NCI-H2107 (cell line): ENCODE measurements at places on chromosomes 6 and 20.

DNA sequence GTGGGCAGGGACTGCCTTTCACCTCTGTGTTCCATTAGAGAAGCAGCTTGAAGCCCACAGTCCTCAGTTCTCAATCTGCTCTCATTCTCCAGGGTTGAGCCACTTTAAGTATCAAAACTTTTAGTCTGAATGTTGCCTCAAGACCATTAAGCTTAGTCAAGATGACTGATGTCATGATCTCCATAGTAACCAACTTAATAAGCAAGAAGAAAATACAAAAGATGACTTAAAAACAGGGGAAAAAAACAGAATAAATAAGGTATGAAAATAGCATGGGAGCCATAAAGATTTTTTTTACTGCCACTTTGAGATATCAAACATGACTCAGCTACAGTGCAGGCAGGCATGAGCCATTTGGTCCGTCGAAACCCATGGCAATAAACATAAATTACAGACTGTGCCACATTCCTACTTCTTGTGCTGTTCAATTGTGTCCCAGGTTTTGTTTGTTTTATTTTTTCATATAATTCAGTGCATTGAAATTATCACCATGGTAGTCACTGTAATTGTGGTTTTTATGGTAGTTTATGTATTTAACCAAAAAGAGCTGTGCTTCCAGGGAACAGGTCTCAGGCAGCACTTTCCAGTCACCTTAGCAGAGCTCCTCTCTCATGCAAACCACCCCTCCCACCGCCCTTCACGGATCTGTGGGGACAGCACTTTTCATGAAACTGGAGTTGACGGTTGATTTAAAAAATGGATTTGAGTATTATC is 156.5 kb upstream of the INSM1 start:
- no peak for DNase-seq

- DNase-seq: no peak
Observed at GRCh38 chr6:109325400-109325801, 56.9 kb downstream of the CD164 start.

DNA sequence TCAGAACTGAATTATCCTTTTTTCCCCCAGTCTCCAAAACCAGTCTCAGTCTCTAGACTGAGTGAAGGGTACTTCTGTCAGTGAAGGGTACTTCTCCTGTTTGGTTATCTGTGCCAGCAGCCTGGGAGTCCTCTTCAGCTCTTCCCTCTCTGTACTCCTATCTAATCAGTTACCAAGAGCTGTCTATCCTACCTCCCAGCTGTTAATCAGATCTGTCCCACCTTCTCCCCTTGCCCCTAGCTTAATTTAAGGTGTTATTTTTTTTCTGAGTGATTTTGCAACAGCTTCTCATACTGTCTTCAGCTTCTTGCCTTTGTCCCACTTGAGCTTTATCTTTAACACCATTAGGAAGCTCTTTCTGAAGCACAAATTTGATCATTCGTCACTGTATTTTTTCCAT is 491.9 kb upstream of the SOX4 start:
- DNase-seq: no peak

DNA sequence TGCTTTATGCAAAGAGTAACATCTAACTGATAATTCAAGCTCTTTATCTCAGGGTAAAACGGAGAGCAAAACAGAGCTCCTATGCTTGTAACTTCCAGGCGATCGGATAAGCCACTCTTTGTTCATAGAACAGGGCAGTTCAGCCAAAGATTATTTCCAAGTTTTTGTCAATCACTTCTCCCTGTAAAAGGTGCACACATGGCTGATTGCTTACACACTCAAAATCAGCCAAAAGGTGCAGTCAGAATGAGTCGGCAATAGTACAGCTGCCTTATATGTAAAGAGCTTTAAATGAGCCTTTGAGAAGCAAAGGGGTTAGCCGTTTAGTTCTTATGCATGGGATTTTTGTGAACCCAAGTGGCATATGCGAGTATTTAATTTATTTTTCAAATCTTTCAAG is 449.6 kb upstream of the POU3F2 start:
- no peak for DNase-seq

DNA sequence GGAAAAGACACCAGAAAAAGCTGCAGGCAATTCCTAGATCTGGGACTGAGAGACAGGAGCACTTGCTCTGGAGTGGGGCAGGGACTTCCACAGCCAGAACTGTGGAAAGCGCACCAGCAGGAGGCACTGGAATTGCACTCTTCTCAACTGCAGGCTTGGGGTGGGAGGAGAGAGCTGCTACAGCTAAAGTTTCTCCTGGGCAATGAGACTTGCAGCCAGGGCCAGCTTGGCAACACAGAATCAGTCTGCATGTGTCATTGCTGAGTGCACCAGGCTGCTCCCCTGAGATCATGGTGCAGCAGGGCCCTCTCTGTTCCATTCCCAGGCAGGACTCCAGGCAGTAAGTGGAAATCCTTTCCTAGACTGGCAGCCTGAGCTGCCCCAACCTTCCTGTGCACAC is 145.8 kb downstream of the INSM1 start:
- no peak for DNase-seq

GRCh38 chr6:146827216-146827928 is 228.6 kb downstream of the ADGB start:
- DNase-seq: no peak

DNA sequence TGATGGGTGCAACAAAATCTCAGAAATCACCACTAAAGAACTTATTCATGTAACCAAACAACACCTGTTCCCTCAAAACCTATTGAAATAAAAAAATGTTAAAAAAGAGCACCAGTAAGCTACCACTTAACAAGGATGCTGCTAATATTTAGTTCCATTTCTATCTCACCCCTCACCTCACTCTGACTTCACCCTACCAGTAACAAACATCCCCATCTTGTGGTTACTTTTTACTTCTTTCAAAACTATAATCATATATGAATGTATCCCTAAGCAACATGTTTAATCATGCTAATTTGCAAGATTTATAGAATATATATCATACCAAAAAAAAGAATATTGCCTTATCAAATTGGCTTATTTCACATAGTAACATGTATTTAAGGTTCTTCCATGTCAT is 27.4 kb upstream of the SLC24A3 start:
- DNase-seq: no peak

DNA sequence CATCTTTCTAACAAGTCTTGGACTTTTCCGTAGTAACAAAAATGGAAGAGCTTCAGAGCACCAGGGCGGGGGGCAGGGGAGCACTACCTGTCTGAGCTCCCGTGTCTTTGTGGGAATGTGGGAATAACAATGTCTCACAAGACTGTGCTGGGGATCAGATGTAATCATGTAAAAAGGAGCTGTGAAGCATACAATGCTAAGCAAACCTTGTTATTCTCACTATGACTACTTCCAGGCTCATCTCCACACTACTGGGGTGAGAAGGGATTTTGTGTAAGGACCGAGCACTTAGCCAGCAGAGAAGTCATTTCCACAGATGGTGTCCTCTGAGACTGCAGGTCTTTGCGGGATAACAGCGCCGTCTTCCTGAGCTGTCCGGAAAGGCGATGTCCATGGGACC is 27.1 kb downstream of the PRR18 start:
- DNase-seq: no peak

DNA sequence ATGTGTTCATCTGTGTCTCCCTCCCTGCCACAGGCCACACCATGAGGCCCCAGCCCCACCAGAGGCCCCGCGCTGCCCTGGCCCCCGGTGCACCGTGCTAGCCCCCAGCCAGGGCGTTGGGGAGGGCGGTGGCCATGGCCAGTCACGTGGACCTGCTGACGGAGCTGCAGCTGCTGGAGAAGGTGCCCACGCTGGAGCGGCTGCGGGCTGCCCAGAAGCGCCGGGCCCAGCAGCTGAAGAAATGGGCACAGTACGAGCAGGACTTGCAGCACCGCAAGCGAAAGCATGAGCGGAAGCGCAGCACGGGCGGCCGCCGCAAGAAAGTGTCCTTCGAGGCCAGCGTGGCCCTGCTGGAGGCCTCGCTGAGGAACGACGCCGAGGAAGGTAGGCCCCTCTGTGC is 30.3 kb downstream of the PPP1R16B start:
- no peak for DNase-seq

DNA sequence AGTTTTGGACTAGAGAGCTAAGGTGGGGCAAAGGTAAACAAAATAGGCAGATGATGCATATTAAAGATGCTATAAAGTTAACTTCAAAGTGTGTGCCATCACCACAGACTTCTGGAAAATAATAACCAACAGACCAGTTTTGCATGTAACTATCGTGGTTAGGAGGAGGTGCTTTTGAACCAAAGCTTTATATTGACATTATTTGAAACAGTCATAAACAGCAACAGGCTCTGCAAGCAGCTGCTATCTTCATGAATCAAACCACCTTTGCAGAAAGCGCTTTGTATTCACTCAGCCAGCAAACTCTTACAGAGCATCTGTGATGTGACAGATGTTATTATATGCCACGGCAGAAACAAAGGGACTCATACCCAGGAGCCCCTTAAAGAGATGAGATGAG is 81.9 kb downstream of the CRYBG1 start:
- no peak for DNase-seq

GRCh38 chr6:146581968-146582367 is 16.8 kb upstream of the ADGB start:
- no peak for DNase-seq

- no peak for DNase-seq
Observed at GRCh38 chr20:31830406-31830981, 11.3 kb downstream of the MYLK2 start.

GRCh38 chr20:58069207-58069606 is 159.2 kb downstream of the ANKRD60 start:
- no peak for DNase-seq

DNA sequence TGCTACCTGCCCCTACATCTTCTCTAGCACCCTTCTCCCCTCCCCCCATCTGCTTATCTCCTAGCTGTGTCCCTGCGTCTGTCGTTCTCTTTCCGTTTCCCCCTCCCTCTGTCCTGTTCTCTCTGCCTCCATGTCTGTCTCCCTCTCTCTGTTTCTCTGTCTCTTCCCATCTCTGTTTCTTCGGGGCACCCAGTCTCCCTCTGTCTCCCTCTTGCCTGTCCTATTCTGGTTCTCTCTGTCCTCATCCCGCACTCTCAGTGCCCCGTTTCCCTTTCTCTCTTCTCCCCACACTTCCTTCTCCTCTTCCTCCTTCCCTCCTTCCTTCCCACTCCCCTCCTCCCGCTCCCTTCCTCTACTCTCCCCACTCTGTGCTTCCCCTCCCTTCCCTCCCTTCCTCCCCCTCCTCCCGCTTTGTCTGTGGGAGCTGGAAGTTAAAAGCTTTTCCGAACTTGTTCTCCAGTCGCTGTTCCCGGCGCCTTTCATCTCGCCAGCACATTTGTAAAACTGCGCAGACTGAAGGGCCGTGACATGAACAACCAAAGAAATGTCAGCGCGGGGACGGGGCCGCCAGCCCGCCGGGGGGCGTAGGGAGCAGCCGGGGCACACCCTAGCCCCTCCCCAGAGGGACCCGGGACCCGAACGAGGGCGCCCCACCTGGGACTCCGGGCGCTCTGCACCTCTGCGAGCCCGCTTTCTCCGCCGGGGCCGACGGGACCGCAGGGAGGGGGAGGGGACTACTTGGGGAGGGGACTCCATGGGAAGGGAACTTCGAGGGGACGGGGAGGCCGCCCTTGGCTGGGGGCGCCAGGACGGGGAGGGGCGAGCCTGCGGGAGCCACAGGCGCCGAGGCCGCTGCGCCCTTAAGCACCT is 4.0 kb upstream of the CDH22 start:
- DNase-seq: no peak

GRCh38 chr20:15899967-15900366 is 673.3 kb downstream of the KIF16B start:
- DNase-seq: no peak

- DNase-seq: no peak
Observed at GRCh38 chr6:75993236-75994162, 79.0 kb downstream of the IMPG1 start.

GRCh38 chr6:30075790-30076732 is 492 bp upstream of the RNF39 start:
- DNase-seq: no peak

DNA sequence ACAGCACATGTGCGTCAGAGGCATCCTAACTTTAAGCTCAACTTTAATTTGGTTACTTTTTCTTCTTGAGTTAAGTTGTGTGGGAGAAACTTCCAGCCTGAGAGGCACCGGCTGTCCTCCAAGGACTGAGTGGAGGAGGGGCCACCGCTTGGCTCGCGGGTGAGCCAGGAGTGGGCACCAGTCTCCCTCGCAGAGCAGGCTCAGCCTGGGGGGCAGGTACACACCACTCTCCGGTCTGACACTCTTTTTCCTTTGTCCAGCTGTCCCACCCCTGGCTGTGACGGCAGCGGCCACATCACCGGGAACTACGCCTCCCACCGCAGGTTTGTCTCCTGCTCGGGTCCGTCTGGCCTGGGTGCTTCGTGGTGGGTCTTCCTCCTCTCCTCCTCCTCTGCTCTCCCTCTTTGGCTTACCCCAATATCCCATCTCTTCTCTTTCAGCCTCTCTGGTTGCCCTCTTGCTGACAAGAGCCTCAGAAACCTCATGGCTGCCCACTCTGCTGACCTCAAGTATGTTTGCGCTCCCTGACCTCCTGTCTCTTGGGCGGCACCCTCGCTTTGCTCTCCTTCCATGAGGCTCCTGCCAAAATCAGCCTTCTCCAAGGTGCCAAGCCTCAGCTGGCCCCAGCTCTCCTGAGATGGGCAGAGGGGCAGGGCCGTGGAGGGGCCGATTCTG is 32.6 kb upstream of the PCMTD2 start:
- no peak for DNase-seq

DNA sequence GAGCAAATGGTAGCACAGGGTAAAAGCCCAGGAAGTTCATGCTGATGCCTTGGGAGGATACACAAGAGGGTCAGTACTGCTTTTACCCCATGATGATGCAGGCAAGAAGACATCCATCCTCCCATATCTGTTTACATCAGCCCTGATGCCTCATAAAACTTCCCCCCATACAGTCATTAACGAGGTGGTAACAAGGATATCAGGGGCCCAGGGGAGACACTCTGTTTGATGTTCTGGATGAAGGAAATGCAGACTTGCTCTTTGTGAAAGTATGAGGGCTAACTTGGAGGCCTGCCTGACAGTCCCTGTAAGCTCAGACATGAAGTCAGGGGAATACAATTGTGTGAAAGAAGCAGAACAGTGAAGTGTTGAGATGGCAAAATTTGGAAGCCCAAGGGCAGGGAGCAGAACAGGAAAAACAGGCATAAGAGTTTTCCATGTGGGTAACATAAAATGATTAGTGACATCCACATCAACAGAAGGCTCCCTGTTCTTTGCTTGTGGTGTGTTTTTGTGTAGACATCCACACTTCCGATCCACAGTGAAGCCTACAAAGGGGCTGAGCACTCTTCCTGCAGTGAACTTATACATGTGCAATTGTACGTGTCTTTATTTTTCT is 813.4 kb downstream of the MAFB start:
- no peak for DNase-seq

DNA sequence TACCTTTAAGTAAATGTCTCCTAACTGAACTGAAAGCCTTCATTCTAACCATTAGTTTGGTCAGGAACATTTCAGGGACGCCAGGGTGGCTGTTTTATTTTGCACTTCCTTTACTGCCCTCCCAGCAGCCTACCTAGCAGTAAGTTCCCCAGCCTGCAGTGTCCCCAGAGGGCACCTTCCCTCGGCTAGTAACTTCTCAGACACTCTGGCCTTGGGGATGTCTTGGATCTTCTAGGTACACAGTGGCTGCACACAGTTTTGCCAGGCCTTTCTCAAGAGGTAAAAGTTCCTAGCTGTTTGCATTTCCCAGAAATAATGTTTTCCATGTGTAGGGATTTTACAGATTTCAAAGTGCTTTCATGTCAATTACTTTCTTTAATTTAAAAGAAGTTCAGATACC is 378 bp upstream of the LAMA2 start:
- no peak for DNase-seq

- no peak for DNase-seq
Observed at GRCh38 chr20:38132156-38132909, 32.7 kb downstream of the TGM2 start.

- DNase-seq: no peak
Observed at GRCh38 chr6:167140589-167141474, 16.9 kb downstream of the GPR31 start.

GRCh38 chr20:53850319-53850718 is 220.1 kb downstream of the BCAS1 start:
- no peak for DNase-seq
